AG09319 (cell line): ENCODE measurements at places on chromosomes 4 and X.

GRCh38 chr4:152896811-152897210 lies 39.3 kb upstream of the FHDC1 start:
- DNase-seq = peak; percentile 18

GRCh38 chr4:105126311-105127169 lies 20.1 kb upstream of the TET2 start:
- no peak for DNase-seq

DNA sequence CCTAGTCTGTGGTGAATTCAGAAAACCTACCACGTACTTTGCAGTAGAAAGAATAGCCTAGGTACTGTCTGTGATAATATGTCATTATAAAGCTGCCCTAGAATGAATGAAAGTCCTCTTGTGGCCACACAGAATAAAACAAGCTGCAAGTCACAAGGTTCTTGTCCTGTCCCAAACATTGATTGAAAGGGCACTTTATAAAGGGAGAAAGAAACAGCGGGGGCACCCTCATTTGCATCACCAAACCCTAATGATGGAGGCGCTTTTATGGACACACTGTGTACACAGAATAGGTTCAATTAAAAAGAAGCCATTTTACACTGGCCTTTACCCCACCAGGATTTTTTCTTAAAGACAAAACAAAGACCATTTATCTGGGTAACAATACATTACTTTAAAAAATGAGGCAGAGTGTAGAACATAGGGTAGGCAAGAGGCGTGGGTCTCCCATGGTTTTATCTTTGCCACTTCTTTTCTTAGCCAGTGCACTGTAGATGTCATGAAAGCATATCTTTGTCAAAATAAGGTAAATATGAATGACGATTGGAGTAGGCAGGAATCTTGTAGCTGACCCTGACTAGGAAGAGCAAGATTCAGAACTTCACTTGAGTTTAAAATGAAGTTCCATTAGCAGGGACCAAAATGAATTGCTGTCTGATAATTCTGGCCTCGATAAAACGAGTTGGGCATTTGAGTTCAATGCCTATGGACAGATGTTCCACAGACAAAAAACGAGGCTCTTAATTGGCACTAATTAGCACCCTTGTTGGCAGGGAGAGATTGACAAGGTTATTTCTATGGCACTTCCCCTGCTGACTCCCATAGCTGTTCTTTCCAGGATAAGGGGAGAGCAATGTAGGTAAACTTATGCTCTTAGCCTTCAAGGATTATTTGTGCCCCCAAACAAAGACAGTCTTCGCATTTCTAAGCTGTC lies 365.1 kb downstream of the AFF2 start:
- DNase-seq = no peak

DNA sequence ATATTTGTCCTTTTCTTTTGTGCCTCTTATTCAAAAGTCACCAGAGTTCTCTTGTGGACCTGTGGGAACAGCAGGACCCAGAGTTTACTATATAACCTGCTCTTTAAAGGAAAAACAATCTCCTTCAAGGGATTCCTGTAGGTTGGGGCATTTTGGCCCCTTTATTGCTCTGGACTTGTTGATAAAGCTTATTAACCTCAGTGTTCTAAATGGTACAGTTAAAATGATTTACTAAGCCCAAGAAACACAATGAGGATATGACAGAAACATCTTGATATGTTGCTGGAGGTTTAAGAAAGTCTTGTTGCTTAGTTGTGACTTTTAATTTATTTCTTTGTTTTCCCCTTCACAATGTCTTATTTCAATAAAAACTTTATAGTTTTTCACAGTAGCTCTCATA lies 46.8 kb downstream of the SLIT2 start:
- no peak for DNase-seq

GRCh38 chr4:178293601-178294000 lies 851.4 kb upstream of the AGA start:
- DNase-seq = no peak

GRCh38 chr4:185255868-185256267 lies 46.5 kb downstream of the SNX25 start:
- DNase-seq = no peak

DNA sequence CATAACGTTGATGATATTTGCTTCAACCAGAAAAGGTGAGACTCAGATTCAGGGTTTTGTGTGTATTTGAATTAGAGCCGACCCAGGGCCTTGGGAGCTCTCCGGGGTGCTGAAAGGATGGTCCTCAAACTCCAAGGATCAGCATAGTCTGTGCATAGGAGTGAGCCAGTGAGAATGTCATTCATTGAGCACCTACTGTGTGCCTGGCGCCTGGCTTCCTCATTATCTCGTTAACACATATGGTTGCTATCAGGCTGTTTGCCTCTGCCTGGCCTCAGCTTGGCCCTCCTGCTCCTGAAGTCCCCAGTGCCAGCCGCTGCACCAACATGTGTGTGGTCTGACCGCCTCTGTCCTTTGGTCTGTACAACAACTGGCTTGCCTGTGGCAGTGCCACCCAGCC lies 25.1 kb upstream of the JAKMIP1 start:
- DNase-seq = no peak

GRCh38 chr4:186778134-186778533 lies 54.5 kb upstream of the FAT1 start:
- no peak for DNase-seq

DNA sequence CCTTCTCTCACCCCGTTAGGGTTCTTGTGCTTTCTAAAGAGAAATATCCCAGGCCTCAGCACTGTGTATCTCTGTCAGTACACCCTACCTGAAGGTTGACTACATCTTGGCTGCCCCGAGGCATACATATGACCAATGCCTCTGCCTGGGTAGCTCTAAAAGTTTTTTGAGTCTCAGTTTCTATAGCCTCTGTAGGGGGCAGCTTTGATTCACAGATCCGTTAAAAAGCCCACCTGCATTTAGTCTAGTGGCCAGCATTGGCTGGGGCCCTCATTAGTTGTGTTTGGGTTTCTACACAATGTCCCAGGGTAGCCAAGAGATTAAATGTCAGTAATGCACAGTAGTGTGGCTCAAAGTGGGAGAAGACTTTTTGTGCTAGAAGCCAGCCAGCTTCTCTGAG lies 151.1 kb downstream of the CFAP299 start:
- DNase-seq = no peak

DNA sequence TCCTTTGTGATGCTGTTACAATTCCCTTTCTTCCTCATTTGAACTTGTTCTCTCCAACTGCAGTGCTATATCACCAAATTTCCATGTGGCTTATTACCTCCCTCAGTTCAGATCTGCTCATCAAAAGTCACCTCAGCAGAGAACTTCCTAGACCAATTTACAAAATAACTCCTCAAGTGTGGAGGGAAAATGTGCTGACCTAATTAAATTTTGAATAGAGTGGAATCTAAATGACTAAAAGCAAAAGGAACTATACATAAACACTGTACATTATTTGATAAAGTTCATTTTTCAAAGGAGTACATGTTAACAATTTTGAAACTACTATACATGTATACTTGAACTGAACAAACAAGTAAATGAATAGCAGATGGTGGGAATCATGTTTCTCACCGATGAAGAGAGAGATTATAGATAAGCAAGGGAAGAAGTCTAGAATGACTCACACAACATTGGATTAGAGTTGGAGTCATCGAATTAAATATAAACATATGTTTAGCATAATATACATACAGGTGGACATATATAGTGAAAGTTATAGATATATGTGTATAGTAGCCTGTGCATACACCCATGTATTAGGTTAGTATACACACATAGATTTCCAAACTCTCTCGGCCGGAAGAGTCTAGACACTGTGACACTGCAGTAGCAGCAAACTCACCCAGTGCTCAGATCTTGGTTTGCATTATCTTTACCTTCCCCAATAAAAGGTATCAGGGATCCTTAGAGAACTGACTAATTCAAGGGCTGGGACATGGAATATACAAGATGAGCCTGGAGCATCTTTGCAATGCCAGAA lies 318.7 kb downstream of the PCDH18 start:
- DNase-seq = no peak

DNA sequence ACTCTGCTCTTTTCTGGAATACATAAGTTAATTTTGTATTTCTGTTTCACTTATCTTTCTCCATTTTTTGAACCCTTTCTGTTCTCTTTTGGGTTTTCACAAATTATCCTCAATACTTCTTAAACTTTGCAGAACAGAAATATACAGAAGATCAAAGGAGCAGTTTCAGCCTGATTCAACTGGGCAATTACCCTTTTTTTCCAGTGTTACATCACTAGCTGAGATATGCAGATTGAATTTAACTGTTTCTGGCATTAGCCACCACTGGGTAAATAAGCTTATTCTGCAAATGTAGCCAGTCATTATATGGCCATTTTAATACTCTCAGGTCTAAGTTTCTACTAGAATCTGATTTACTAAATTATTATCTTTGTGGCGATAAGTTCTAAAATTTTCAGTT lies 66.9 kb upstream of the GRID2 start:
- DNase-seq = no peak

- DNase-seq = no peak
These were observed 12.8 kb upstream of the LIMCH1 start for GRCh38 chr4:41525129-41525528.

GRCh38 chr4:113682730-113683537 lies 78.6 kb downstream of the CAMK2D start:
- DNase-seq = no peak

- DNase-seq = no peak
These were observed 52.4 kb upstream of the TMEM33 start for GRCh38 chr4:41882625-41883347.

DNA sequence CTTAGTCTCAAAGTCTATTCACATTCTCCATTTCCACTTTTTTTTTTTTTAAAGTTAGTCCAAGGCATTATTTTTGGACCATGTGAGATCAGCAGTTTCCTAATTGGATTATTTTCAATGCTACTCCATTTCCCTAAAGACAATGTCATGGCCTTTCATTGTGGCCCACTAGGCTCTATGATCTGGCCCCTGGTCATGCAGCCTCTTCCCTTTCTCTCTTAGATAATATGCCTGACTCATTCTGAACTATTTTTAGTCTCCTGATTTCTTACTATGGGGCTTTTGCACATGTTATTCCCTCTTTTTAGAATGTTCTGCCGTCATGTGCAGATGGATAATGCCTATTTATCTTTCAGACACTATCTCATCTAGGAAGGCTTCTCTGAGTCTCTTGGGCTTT lies 157.3 kb downstream of the TMA16 start:
- DNase-seq = no peak

DNA sequence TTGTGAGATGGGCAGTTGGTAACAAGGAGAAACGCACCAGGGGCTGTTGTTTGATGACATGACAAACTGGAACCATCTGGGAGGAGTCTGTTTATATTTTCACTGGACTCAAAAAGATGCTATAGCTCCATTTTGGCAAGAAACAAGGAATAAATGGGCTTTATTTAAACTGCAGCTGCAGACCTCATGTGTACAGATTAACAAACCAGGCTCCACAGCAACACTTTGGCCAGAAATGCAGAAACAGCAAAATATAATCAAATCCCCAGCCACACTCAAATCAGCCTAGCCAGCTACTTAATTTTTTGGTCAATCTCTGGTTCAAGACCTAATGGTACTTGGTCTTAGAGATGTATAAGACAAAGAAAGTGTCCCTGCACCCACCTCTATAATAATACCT lies 52.7 kb downstream of the ASB9 start:
- no peak for DNase-seq

DNA sequence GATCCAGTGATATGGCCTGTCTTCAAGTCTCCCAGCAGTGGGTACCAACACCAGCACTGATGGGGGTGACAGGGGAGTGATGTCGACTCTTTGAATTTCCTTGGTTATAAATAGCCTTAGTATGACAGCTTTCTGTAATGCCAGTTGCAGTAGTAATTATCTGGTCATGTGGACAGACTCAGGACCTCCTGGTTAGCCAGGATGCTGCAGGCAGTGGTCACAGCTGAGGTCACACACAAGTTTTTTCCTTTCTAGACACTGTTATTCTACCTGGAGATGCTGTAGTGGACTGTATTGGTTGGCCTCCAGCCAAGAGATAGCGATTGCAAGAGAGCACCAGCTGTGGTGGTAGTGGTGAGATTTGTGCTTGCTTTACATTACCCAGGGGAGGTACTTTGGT lies 63.6 kb downstream of the UPRT start:
- no peak for DNase-seq

DNA sequence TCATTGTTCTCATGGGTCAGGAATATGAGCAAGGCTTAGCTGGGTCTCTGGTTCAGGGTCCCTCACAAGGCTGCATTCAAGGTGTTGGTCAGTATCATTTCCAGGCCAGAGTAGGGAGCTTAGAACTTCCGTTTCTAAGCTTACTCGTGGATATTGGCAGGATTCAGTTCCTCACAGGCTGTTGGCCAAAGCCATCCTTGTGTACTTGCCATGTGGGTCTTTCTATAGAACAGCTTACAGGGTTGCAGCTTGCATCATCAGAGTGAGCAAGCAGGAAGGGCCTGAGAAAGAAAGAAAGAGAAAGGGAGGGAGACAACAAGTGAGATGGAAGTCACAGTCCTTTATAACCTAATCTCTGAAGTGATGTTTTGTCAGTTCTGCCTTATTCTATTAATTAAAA lies 5.1 kb upstream of the LIMCH1 start:
- no peak for DNase-seq

- DNase-seq = no peak
These were observed 3.8 kb upstream of the PITX2 start for GRCh38 chr4:110626532-110627153.

DNA sequence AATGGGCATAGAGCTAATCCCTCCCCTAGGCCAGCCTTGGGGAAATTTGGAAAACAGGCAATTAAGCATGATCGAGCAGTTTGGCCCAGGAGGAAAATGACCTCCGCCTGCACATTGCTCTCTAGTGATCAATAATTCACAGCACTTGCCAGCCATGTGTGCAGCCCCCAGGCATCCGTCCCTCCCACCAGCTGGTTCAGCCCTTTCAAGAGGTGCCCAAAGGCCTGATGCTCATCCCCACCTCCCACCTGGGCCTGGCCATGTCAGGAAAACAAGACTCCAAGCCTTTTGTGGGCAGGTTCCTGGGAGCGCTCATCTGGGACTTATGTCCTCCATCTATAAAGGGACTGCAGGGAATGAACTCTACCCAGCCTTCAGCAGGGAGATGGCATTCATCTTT lies 17.5 kb upstream of the PPP2R2C start:
- DNase-seq = no peak

DNA sequence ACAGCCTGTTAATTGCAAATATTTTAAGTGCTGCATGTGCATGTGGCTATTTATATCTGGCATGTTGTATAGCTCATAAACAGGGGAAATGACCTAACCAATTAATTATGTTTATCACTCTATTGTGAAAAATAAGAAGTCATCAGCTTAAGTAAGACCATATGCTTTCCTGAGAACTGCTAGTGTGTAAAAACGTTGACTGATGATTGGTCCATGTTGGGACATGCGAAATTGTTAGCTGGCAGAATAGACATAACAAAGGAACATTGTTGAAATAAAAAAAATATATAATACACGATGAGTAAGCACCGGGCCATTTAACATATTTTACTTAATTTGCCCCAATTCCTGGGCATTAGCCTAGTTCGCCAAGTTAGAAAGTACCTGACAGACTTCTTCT lies 207.5 kb downstream of the ANK2 start:
- peak; percentile 52 for DNase-seq

- no peak for DNase-seq
These were observed 57.7 kb downstream of the HS6ST2 start for GRCh38 chrX:132900633-132901293.

DNA sequence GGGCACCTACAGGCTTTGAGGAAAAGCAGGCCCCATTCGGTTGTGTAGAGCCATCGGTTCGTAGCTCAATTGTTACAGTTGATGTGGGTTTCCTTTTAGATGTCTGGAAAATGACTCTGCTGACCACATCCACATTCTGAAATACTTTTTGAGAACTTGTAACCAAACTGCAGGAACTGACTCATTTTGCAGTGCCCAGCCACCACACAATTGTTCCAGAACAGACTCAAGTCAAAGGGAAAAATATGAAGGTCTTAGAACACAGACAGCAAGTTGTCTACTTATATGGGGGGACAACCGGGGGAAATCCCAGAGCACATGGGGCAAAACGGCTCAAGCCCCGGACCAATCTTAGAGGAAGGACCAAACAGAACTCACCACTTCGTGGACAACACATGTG lies 557.6 kb upstream of the DIPK2B start:
- peak; percentile 64 for DNase-seq
